ENCODE measurements at places on chromosomes 12 and 14.

DNA sequence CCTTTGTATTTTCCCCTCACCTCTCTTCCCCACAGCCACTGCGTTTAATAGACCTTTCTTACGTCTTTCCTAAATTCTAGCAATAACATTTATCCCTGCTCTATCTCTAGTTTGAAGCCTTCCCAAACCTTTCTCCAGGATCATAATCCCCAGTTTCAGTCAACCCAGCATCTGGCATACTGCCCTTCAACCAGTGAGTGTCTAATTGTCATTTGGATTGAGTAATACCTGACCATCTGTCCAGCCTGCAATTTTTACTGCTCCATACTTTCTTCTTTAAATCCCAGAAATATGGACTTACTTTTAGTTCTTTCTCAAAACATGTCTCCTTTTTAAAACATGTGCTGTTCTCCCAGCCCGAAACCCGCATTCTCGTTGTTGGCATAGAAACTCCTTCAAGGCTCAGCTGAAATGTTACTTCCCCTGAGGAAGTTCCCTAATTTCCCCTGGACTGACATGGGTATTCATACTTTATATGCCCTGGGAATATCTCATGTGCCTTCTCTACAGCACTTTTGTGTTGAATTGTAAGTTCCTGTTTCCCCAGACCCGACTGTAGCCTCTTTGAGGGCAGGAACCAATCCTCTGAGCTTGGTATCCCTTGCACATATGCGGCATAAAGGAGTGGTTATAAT is 65.1 kb upstream of the ETV6 start:
- DNase-seq: no peak

- DNase-seq: no peak
These were observed 10.9 kb upstream of the SERPINA9 start for GRCh38 chr14:94486883-94487282.

DNA sequence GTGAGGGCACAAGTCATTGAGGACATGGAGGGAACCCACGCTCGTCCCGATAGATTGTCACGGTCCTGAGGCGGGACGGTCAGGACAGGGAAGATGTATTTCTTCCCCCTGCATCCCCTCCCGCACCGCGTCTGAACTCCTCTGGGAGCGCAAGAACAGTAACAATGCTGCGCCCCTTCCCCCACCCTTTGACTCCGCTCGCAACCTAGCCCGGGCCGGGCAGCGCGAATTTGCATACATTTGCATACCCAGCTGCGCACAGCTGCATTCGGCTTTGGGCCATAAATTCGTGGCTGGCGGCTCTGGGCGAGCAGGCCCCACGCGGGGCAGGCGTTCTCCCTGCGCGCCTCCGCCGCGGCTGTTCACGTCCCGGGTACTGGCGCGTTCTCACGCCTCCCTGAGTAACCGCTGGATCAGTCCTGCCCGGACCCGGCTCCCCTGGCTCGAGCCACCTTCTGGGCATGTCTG is 29.0 kb upstream of the SMUG1 start:
- DNase-seq: no peak

DNA sequence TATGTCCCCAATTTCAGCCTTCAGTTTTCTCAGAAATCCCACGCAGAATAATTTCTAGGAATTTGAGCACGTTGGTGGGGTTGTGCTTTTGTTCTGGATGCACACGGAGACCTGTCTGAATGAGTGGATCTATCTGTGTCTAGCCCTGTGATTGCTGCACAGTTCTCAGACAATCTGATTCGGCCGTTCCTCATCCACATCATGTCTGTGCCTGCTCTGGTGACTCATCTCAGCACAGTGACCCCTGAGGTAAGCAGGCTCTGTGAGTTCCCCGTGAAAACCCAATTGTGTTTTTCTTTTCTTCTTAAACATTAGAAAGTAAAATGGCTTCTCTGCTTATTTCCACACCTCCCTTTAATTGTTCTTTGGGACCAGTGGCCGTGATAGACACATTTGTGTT is 20.2 kb downstream of the UBE3B start:
- DNase-seq: no peak

- DNase-seq: no peak
These were observed 223.8 kb downstream of the VRK1 start for GRCh38 chr14:97021001-97021400.

DNA sequence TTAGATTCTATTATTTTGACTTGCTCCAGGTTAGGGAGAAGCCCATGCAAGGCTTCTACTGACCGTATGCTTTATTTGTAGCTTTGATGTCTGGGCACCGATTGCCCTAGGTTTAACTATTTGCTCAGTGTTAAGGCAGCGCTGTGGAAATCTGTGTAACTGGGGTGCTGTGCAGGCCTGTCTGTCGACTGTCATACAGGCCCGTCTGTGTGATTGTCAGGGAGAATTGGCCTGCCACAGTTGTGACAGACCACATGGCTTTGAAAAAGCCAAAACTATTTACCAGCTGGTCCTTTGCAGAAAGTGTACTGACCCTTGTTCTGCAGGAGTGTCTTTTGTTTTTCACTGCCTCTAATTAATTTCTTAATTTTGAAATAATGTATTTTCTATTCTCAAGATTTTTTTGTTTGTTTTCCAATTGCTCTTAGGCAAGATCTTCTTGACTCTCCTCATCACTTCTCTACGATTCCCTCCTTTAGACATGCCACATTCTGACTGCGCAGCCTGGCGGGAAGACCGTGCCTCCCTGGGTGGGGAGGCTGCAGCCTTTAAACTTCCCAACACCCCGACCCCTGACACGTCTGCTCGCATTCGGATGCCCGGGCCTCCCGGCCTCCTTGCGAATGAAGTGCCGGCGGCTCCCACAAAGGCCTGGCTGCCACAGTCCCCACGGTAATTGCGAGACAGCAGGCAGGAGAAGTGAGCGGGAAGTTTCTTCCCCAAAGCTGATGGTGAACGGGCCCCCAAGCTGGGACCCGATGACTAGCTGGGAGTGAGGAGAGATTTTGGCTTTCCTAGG is 99.0 kb upstream of the EVL start:
- DNase-seq: no peak

DNA sequence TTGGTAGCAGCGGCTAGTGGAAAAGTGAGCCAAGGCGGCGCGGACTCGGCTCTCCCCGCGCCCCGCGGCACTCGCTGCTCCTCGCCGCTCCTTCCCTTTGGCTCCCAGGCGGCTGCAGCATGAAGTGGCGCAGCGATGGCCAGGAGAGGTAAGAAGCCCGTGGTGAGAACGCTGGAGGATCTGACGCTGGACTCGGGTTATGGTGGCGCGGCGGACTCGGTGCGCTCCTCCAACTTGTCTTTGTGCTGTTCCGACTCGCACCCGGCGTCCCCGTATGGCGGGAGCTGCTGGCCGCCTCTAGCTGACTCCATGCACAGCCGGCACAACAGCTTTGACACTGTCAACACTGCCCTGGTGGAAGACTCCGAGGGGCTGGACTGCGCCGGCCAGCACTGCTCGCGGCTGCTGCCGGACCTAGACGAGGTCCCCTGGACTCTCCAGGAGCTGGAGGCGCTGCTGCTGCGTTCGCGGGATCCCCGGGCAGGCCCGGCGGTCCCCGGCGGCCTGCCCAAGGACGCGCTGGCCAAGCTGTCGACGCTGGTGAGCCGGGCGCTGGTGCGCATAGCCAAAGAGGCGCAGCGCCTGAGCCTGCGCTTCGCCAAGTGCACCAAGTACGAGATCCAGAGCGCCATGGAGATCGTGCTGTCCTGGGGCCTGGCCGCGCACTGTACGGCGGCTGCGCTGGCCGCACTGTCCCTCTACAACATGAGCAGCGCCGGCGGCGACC is 225.6 kb upstream of the CRY1 start:
- DNase-seq: no peak

GRCh38 chr12:120041386-120042231 is 52.6 kb downstream of the BICDL1 start:
- no peak for DNase-seq

GRCh38 chr14:95386536-95387095 is 66.9 kb upstream of the CLMN start:
- DNase-seq: no peak

GRCh38 chr12:39252628-39253027 is 190.3 kb downstream of the KIF21A start:
- DNase-seq: no peak

GRCh38 chr12:21239866-21240265 is 94.9 kb downstream of the SLCO1A2 start:
- no peak for DNase-seq

- DNase-seq: no peak
These were observed 24.3 kb upstream of the CHGA start for GRCh38 chr14:92898566-92899131.

DNA sequence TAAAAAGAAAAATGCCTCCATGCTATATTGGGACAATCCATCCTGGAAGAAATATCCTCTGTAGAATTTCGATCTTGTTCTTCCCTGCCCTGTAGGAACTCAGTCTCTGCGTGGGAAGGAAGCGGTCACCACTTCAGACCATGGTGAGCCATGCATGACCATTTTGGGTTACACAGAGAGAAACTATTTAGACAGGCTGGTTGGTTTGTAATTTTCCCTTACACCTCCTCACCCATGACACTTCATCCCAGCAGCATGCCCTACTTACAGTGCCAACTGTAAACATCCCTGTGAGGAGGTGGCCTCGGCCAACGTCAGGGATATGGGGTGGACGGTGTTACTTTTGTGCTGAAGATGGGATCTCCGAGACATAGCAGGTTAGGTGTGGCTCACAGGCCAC is 121.4 kb downstream of the SMOC1 start:
- DNase-seq: no peak

DNA sequence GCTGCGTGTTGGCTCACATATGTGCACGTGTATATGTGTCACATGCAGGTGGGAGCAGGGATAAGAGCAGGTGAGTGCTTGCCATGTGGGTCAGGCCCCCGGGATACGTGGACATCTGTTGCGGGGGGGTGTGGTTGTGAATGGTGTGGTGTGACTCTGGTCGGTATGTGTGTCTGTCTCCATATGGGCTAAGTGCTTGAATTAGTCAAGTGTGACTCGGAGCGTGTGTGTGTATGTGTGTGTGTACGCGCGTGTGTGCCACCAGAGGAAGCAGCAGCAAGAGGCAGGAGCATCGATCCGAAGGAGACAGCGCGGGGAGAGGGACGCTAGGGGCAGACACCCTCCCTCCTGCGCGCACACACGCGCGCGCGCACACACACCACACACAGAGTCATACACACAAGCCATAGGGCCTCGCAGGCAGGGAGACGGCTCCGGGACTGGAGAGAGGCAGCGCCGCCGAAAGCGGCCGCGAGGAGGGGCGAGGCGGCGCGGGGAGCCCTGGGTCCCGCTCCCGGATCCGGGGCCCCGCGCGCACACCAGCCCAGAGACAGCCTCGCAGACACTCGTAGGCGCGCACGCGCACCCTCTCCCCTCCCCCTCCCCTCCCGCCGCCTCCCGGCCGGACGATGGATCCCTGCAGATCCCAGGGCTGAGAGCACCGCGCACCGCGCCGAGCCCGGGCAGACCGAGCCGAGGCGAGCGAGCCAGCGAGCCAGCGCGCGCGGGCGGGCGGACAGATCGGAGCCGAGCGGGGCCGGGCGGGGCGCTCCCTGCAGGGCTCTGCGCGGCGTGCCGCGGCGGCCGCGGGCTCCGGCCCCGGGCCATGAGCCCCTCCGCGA is at the start of gene ASIC1:
Gene ASIC1 (plus strand): TSS at position 597 of the 842 bp plus-strand sequence. CDS start 1,171 bp downstream, outside the sequence.
- no peak for DNase-seq

- no peak for DNase-seq
These were observed 268.2 kb downstream of the PCNX1 start for GRCh38 chr14:71175491-71175890.

- no peak for DNase-seq
These were observed 126.9 kb upstream of the KRAS start for GRCh38 chr12:25377469-25378177.

DNA sequence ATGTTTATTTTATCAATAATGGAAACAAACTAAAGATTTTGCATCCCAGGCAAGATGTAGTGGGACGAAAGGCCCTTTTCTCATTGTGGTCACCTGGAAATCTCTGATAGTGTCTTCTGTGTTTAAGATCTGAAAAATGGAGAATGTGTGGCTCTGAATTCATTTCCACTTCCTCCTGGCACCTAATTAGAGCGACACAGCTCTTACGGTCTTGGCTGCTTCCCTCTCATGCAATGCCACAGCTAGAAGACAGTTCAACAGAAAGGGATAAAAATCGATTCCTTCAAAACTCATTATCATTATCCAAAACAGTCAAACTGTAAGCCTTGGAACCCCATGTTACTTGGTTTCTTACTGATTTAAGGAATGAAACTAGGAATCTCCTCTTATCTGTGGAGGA is 9.3 kb downstream of the ST8SIA1 start:
- no peak for DNase-seq

DNA sequence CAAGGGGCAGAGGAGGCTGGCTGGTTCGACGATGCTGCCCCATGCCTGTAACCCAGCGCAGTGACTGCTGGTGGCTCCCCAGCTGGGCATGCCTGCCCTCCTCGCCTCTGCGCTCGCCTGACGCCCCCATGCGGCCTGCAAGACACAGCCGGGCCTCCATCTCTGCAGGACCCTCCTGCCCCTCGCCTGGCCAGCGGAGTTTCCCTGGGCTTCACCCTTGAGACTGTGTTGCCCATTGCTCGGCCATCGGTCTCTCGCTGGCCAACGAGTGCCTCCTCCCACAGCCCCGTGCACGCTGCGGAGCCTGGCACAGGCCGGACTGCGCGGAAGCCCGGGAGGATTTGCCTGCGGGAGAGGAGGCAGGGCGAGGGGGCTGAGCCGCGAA is 17.6 kb downstream of the ASPG start:
- no peak for DNase-seq

DNA sequence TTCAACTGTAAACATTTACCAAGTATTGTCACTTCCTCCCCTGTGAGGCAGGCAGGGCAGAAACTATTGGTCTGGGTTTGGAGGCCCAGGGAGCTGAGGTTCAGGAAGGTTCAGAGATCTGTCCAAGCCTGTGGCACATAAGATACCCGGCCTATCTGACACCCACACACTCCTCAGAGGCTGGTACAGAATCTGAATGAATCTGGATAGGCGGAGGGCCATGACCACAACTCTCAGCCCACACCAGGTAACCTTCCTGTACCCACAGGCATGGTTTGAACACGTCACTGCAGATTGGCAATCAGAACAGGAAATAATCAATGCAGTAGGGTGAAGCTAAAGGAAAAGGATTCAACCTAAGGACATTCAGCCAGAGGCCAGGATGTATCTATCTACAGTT is 92.8 kb upstream of the TMCC3 start:
- no peak for DNase-seq

- DNase-seq: no peak
These were observed 7.4 kb downstream of the RFLNA start for GRCh38 chr12:124302241-124302806.

DNA sequence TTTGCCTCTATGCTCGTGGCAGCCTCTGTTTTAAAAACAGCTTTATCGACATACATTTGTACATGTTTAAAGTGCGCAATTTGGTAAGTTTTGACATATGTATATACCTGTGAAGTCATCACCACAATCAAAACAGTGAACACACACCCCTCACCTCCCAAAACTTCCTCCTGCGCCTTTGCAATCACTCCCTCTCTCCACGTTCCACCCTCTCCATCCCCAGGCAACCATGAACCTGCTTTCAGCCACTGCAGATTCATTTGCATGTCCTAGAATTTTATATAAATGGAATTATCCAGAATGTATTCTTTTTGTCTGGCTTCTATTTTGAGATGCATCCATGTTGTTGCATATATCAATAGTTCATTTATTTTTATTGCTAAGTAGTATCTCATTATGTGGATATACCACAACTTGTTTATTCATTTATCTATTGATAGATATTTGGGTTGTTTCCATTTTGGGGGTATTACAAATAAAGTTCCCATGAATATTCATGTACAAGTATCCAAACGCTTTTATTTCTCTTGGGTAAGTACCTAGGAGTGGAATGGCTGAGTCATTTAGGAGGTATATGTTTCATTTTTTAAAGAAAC is 15.5 kb upstream of the CHGA start:
- DNase-seq: no peak

All from coronary artery (tissue), 2 donors.